GM23338 (cell line): ENCODE measurements at places on chromosomes 7 and 10. TPM values are rescaled to one million over a fixed set of nuclear protein-coding genes. Genes with fewer than 3 reads are reported as not detected.

CAMK2B gene
- polyA plus RNA-seq: not detected in 2 replicates

EIF5AL1 gene
- 20.4 and 21.4 TPM in 2 replicates for polyA plus RNA-seq

LRRD1 gene
- polyA plus RNA-seq: 0.11 TPM in 1 of 2 replicates, not detected in the other

SEC61G gene
- 483 and 497 TPM in 2 replicates for polyA plus RNA-seq

PANK1 gene
- 14.6 and 15.2 TPM in 2 replicates for polyA plus RNA-seq

MRLN gene
- not detected in 2 replicates for polyA plus RNA-seq

RNF32 gene
- polyA plus RNA-seq: 2.0 and 2.2 TPM in 2 replicates

CUX1 gene
- 40.1 and 49.9 TPM in 2 replicates for polyA plus RNA-seq

MALRD1 gene
- 1.3 and 1.9 TPM in 2 replicates for polyA plus RNA-seq

CYP2C8 gene
- 0.99 and 1.2 TPM in 2 replicates for polyA plus RNA-seq

PPP1R9A gene
- polyA plus RNA-seq: 9.3 and 10.6 TPM in 2 replicates

IFIT2 gene
- 0.10 and 0.24 TPM in 2 replicates for polyA plus RNA-seq

LSM8 gene
- polyA plus RNA-seq: 100 and 121 TPM in 2 replicates

GRM3 gene
- 0.40 and 0.79 TPM in 2 replicates for polyA plus RNA-seq

EBLN1 gene
- not detected in 2 replicates for polyA plus RNA-seq

GLUD1 gene
- polyA plus RNA-seq: 41.1 and 44.7 TPM in 2 replicates

SEMA3C gene
- 0.40 and 1.0 TPM in 2 replicates for polyA plus RNA-seq

SLK gene
- 7.1 and 8.4 TPM in 2 replicates for polyA plus RNA-seq

AOAH gene
- not detected in 2 replicates for polyA plus RNA-seq

KCNH2 gene
- polyA plus RNA-seq: 2.6 and 2.9 TPM in 2 replicates

ZNF365 gene
- polyA plus RNA-seq: 0.19 and 0.42 TPM in 2 replicates

RNLS gene
- 5.7 and 8.8 TPM in 2 replicates for polyA plus RNA-seq

DGKI gene
- polyA plus RNA-seq: 0.16 and 0.40 TPM in 2 replicates

CISD1 gene
- 82.5 and 99.9 TPM in 2 replicates for polyA plus RNA-seq

DNTT gene
- not detected in 2 replicates for polyA plus RNA-seq

GIMAP7 gene
- polyA plus RNA-seq: not detected in 2 replicates

HEPACAM2 gene
- polyA plus RNA-seq: not detected in 2 replicates
